ENCODE measurements at places on chromosomes 2 and 18. TPM values are rescaled to one million over a fixed set of nuclear protein-coding genes. Genes with fewer than 3 reads are reported as not detected.

GRCh38 chr2:47708801-47709499, 74.0 kb upstream of the MSH6 start:
- H3K27me3 ChIP-seq = no peaks in the 10 kb centered on the region
- no peaks in the 10 kb centered on the region for H3K36me3 ChIP-seq
- no peaks in the 10 kb centered on the region for H3K4me1 ChIP-seq
- DNase-seq = no peak
- no peak overlapping the region for H3K27ac ChIP-seq

DNA sequence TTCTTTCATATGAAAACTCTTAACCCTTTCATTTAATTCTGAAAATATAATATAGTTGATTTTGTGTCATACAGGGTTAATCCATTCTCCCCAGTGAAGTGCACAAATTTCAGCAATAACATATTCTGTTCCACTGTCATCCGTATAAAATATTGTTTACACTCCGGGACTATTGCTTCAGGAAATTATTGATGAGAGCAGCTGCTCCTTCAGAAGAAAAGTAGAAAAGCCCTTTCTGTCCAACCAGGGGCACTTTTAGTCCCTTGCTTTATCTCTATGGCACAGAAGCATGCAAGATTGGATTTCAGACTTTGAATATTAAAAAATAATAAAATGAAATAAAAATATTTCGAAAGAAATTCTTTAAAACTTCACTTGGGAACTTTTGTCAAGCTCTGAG, 535.7 kb upstream of the SLC39A10 start:
- no peaks in the 10 kb centered on the region for H3K36me3 ChIP-seq
- no peak overlapping the region for H3K4me3 ChIP-seq
- no peak overlapping the region for H3K27ac ChIP-seq
- no peaks in the 10 kb centered on the region for H3K27me3 ChIP-seq
- no peak for DNase-seq
- H3K4me1 ChIP-seq = no peaks in the 10 kb centered on the region

GRCh38 chr2:161134547-161135518, 25.4 kb upstream of the TANK start:
- H3K4me1 ChIP-seq = peaks cover 21% of the 10 kb centered on the region
- H3K27me3 ChIP-seq = no peaks in the 10 kb centered on the region
- no peaks in the 10 kb centered on the region for H3K36me3 ChIP-seq
- H3K27ac ChIP-seq = peak overlapping the region; percentile 31

GRCh38 chr2:37190290-37190689, 1.8 kb upstream of the SULT6B1 start:
- no peaks in the 10 kb centered on the region for H3K27me3 ChIP-seq
- H3K4me3 ChIP-seq = no peak overlapping the region
- no peaks in the 10 kb centered on the region for H3K4me1 ChIP-seq

GRCh38 chr18:73563901-73564472, 583.6 kb downstream of the FBXO15 start:
- H3K4me1 ChIP-seq = no peaks in the 10 kb centered on the region
- no peaks in the 10 kb centered on the region for H3K36me3 ChIP-seq
- no peaks in the 10 kb centered on the region for H3K27me3 ChIP-seq

- H3K36me3 ChIP-seq = no peaks in the 10 kb centered on the region
- no peak overlapping the region for H3K27ac ChIP-seq
- peaks cover 4% of the 10 kb centered on the region for H3K4me1 ChIP-seq
- H3K4me3 ChIP-seq = no peak overlapping the region
- no peaks in the 10 kb centered on the region for H3K27me3 ChIP-seq
Observed at GRCh38 chr2:169349535-169349934, 12.8 kb downstream of the LRP2 start.

DNA sequence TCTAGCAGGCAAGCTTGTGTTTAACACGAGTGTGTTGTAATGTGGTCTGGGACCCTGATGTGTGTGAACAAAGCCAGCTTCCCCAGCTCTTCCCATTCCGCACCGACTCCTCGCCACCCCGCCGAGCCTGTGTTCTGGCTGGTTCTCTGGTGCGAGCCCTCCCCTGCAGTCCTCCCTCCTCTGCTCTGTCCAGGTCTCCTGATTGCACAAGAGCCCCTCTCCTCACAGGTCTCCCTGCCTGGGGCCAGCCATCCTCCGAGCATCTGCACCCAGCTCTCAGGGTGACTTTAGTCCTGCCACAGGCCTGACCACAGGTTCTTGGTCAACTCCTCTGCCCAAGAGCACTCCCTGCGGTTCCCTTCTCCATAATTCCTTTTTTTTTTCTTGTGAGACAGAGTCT, 13.2 kb downstream of the SLC66A3 start:
- H3K4me3 ChIP-seq = no peak overlapping the region
- H3K27me3 ChIP-seq = no peaks in the 10 kb centered on the region
- no peak for DNase-seq
- no peak overlapping the region for H3K27ac ChIP-seq
- no peaks in the 10 kb centered on the region for H3K4me1 ChIP-seq

GRCh38 chr2:159088906-159089305, 120.5 kb downstream of the TANC1 start:
- H3K27ac ChIP-seq = peak overlapping the region; percentile 28
- no peaks in the 10 kb centered on the region for H3K36me3 ChIP-seq
- peaks cover 39% of the 10 kb centered on the region for H3K4me1 ChIP-seq
- DNase-seq = no peak

- no peaks in the 10 kb centered on the region for H3K36me3 ChIP-seq
- no peak overlapping the region for H3K4me3 ChIP-seq
- H3K27me3 ChIP-seq = no peaks in the 10 kb centered on the region
- no peak for DNase-seq
Observed at GRCh38 chr2:236867441-236868260, 218.0 kb upstream of the COPS8 start.

DNA sequence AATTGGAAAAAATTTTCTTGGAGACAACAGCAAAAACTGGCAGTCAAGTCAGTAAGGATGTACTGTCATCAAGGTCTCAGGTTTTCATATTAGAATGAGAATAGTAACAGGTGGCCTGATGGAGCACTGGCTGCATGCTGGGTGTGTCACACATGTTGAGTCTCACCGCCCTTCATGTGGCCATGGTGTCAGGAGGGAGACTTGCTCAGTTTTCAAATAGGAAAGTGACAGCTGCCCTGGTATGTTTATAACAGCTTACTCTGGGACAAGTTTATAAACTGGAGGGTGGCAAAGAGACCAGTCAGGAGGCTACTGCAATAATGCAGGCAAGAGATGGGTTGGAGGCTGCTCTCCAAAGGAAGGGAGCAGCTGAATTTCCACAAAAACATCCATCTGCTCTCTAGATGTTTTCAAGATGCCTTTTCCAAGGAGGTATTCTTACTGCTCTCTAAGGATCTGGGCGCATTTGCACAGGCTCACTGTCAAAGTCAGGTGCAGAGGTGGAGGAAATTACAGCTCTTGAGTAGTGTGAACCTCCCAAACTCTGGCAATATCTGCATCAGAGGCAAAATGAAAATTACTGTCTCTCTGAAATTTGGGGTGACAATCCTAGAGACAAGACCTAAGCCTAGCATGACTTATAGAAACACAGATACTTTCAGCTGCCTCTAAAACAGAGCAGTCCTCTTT, 321.9 kb upstream of the RAB12 start:
- H3K27me3 ChIP-seq = no peaks in the 10 kb centered on the region
- no peaks in the 10 kb centered on the region for H3K36me3 ChIP-seq
- H3K4me1 ChIP-seq = no peaks in the 10 kb centered on the region
- H3K4me3 ChIP-seq = no peak overlapping the region

DNA sequence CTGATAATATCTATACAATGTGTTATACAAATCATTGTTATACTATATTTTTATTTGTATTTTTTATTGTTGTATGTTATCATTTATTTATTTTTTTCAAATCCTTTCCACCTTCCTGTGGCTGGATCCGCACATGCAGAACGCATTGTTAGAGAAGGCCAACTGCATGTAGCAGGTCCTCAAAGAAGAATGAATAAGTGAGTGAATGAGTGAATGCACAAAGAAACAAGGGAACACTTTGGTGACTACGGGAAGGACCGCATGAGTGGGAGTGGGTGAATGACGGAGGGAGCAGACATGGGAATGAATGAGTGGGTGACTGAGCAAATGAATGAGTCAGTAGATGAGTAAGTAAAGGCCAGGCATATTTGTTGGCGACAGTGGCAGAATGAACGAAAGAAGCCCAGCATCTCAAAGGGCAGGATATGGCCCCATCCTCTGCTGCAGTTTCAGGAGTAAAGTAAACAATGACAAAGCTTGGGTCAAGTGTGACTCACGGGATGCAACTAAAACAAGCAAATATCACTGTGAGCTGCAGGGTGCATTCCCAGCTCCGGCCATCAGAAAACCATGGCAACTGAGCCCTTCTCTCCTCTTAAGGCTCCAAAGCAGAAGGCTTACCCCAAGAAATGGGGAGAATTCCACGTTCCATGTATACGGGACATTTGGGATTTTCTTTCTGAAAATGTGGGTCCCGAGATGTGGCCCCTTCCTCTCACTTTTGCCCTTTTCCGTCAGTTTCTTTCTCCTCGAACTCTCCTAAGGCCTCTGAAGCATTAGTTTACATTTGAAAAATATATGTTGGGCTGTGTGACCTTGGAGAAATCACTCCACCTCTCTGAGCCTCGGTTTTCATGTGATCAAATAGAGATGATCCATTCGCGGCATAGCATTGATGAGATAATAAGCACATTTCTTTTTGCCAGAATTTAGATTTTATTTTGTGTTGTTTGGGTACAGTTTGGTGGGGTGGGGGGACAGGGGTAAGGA, 24.5 kb downstream of the KCNF1 start:
- DNase-seq = peak; percentile 82
- peak overlapping the region; percentile 89 for H3K27ac ChIP-seq
- H3K4me3 ChIP-seq = no peak overlapping the region
- peaks cover 20% of the 10 kb centered on the region for H3K4me1 ChIP-seq
- H3K27me3 ChIP-seq = no peaks in the 10 kb centered on the region

DNA sequence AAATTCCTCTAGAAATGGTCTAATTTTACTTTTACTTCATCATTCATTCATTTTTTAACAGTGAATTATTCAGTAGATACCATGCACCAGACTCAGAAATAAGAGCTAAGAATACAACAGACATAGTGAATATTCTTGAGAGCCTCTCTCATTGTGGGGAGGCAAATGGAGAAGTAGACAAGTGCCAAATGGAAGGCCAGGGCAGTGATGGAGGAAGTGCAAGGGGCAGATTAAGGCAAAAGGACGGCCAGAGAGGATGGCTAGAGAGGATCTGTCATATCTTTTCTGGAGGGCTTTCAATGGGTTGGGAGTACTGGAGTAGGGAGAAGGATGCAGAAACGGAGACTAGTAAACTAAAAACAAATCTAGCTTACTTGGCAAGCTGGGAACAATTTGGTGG, 19.0 kb upstream of the RMDN2 start:
- H3K27me3 ChIP-seq = no peaks in the 10 kb centered on the region
- no peaks in the 10 kb centered on the region for H3K4me1 ChIP-seq
- H3K4me3 ChIP-seq = no peak overlapping the region
- H3K36me3 ChIP-seq = no peaks in the 10 kb centered on the region
- DNase-seq = no peak

DNA sequence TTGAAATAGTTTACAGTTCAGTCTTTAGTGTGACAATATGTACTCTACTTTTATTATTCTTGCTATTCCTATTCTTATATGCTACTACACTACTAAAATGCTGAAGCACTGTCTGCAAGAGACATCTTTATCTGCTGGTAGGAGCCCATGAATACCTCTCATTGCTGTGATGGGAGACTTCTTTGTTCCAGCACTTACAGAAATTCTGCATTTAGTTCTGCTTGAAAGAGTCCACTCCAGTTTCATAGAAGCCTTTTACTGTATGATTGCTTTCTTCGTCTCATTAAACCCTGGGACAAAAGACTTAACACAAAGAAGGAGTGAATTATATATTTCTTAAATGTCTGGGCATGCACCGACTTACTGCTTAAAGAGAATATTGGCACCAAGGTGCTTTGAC, 272.7 kb downstream of the CD226 start:
- H3K4me1 ChIP-seq = no peaks in the 10 kb centered on the region
- no peaks in the 10 kb centered on the region for H3K36me3 ChIP-seq
- no peak for DNase-seq
- H3K27ac ChIP-seq = no peak overlapping the region
- H3K27me3 ChIP-seq = no peaks in the 10 kb centered on the region
- H3K4me3 ChIP-seq = no peak overlapping the region

DNA sequence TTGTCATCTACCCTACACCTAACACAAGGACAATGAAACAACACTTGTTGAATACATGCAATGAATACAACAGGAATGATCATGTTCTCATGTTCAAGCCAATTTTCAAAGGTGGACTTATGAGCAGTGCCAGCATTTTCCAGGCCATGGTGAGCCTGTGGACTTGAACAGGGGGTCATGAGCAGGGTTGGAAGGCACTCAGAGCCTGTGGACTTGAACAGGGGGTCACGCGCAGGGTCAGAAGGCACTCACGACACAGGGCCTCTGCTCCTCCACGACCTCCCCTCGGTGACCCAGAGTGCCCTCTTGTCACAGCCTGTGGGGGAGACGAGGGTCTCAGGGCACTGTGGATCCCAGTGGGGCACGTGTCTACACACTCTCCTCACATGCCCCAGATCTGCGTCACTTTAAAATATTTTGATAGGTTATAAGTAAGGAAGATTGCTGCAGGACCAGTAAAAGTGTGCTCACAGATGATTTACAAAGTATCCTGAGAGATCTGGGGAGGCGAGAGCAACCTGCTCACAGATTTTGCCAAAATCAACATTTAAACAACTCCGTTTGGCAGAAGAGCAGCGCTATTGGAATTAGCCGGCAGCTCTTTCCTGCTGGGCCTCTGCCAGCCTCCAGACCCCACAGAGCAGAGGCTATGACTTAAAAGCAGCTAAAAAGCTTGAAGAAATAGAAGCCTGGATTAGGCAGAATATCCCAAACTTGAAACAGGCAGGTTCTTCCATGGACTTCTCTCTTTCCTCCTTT, 121.9 kb downstream of the TMEM18 start:
- no peaks in the 10 kb centered on the region for H3K36me3 ChIP-seq
- H3K27me3 ChIP-seq = no peaks in the 10 kb centered on the region
- H3K4me3 ChIP-seq = no peak overlapping the region
- H3K4me1 ChIP-seq = peaks cover 2% of the 10 kb centered on the region

GRCh38 chr2:168190590-168191336, 56.6 kb downstream of the STK39 start:
- no peak overlapping the region for H3K4me3 ChIP-seq
- H3K4me1 ChIP-seq = peaks cover 23% of the 10 kb centered on the region
- peak overlapping the region; percentile 70 for H3K27ac ChIP-seq
- DNase-seq = peak; percentile 38
- H3K27me3 ChIP-seq = no peaks in the 10 kb centered on the region

The FOXI3 gene
- polyA plus RNA-seq = not detected

The POTEJ gene
- polyA plus RNA-seq = not detected

The L3MBTL4 gene
- polyA plus RNA-seq = 4.1 TPM

The IL1RN gene
- 4.5 TPM for polyA plus RNA-seq

The SLC66A3 gene
- 24.6 TPM for polyA plus RNA-seq

The SRD5A2 gene
- polyA plus RNA-seq = not detected

The AMER3 gene
- 0.05 TPM for polyA plus RNA-seq

The NCKAP5 gene
- polyA plus RNA-seq = 1.8 TPM

The MROH2A gene
- not detected for polyA plus RNA-seq

The ABI2 gene
- 27.5 TPM for polyA plus RNA-seq
